Naive B cell (primary cell): ENCODE measurements at places on chromosomes 1 and 21.

- no peak for DNase-seq
Observed at GRCh38 chr1:235931171-235931738, 64.5 kb upstream of the LYST start.

DNA sequence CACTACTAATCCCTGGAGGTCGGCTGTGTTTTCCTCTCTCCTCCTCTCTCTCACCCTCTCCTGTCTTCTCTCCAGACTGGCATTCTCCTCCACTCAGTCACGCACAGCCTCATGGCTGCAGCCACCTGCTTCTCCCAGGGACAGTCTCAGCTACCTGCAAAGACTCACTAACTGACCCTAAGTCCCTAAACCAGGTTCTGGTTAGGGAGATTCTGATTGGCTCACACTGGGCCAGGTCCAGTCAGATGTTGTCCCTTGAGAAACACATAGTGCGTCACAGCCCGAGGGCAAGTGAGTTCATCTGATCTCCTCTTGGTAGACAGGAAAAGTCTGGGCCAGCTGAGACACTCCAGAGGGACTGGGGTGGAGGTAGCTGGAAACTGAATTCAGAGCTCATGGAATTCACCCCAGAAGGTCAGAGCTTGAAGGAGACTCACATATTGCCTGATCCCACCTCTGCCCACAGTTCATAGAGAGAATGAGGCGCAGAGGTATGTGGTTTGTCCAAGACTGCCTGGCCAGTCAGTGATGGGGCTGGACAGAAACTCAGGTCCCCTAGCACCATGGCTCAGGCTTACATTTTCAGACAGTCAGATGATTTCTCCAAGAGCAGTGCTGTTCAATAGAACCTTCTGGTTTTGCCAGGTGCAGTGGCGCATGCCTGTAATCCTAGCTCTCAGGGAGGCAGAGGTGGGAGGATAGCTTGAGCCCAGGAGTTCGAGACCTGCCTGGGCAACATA, 40.4 kb upstream of the RPL11 start:
- DNase-seq, result no peak

DNA sequence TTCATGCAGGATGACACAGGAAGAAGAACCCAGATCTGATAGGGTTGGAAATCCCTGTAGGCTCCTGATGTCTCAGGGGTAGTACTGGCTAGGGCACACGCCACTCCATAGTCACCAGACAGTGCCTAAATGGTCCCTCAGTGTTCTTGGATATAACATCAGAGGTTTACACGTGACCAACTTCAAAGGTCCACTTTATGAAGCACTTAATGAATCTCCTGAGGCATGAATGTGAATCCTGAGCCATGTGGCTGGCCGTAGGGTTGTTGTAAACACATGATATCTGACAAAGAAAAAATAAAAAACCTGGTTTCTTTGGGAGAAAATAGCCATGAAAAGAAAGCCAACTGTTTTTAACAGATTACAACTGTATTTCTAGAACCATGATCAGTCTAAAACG, 27.5 kb downstream of the SLC6A17 start:
- no peak for DNase-seq

DNA sequence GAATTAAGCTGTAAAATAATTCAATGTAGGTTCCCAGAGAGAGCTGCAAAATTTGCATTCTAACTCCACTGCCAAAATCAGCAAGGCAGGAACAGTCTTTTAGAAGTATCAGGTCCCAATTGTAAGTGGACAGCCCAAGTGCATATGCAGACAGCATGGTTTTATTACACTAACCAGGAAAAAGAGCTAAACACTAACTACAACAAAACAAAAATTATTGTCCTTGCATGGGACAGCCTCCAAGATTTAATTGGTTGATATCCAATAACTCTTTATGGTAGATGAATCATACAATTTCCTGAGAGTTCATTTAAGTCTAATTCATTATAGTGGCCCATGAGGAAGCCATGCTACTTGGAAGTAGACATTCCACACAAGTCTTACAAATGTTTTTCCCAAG, 154.3 kb upstream of the ZNF648 start:
- no peak for DNase-seq

- no peak for DNase-seq
Observed at GRCh38 chr1:34250342-34250741, 73.6 kb downstream of the C1orf94 start.

DNA sequence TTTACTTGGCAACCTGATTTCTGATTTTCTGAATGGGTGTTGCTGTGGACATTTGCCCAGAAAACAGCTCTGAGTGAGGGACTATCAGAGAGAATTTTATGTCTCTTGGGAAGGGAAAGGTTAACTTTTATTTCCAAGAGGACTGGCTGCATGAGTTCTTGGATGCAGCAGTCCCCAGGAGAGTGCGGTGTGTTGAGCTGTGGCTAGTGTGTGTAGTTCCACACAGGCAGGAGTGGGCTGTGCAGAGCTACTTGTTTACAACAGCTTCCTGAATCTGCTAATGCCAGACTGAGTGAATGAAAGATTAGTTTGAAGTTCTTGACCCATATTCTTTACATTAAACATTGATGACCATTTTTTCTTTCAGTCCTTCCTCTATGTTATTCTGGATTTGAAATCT, 41.0 kb upstream of the APOBEC4 start:
- no peak for DNase-seq

DNA sequence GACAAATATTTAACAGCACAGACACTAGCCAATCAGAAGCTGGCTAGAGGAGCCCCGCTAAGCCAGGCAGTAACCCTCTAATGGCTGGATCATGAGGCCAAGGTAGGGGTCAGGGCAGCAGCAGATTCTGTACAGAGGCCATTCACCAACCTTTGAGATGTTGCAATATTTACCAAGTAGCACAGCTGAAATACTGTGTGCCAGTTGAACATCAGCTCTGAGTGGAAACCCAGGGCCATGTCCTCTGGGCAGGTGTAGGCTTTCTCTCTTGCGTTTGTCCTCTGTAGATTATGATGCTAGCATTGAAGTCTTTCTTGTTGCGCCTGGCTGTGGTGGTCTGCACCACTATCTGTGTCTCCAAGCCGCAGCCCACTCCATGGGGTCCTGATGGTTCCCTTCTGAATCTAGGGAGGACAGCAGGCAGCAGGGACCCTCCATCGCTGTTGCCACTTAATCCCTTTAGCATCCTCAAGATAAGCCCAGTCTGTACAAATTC, 2.5 kb upstream of the COG2 start:
- DNase-seq, result no peak

GRCh38 chr1:201585093-201585483, 46.2 kb downstream of the NAV1 start:
- DNase-seq, result no peak

- DNase-seq, result no peak
Observed at GRCh38 chr1:224724566-224724965, 108.4 kb downstream of the CNIH3 start.

DNA sequence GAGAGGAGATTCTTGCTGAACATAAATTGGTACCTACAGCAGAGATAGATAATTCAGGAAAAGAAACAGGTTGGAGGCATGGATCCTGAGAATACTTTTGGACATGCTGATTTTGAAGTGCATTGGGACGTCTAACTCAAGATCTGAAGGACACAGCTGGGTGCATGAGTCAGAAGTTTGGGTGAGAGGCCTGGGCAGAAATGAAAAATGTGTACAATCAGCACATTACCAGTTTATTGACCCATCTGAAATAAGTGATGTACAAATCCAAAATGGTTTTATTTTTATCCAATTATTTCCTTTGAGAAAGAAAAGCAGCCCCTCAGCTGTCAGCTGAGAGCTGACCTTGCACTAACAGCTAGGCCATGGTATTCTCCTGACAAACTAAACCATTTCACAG, 975.2 kb upstream of the B3GALT2 start:
- no peak for DNase-seq

DNA sequence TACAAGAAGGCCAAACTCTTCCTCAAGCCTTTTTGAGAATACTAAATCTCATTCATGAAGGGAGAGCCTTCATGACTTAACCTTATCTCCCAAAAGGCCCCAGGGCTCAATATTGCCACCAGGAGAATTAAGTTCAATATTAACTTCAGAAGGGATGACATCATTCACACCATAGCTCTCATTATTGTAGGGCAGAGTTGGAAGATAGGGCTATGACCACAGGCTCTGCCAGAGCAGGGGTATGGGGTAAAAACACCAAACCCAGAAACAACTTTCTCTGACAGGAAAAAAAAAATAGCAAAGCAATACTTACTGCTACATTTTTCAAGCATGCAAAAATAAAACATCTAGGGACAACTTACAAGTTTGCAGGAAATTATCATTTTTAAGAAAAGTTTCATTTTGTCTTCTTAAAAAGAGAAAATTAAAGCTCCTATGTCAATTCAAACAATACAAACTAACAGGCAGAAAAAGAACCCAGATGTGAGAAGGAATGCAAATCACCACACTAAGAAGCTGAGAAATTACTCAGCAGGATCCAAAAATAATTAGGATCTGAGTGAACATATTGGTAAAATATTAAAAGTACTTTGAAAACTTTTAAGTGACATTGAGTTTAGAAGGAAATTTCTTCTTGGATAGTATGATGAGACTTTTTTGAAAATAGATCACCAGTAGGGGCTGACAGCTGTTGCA, 1156.5 kb downstream of the NCAM2 start:
- DNase-seq, result no peak

GRCh38 chr21:26565111-26565510, 8.0 kb downstream of the CYYR1 start:
- DNase-seq, result no peak

DNA sequence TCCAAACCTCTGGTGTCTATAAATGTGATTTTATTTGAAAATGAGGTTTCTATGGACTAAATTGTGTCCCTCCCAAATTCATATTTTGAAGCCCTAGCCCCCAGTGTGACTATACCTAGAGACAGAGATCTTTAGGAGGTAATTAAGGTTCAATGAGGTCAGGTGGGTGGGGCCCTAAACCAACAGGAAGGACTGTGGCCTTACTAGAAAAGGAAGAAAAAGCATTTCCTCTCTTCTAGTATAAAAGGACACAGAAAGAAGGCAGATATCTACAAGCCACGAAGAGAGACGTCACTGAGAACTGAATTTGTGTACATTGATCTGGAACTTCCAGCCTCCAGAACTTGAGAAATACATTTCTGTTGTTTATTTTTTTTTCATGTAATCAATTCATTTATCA, 123.1 kb upstream of the RUNX1 start:
- DNase-seq, result no peak

DNA sequence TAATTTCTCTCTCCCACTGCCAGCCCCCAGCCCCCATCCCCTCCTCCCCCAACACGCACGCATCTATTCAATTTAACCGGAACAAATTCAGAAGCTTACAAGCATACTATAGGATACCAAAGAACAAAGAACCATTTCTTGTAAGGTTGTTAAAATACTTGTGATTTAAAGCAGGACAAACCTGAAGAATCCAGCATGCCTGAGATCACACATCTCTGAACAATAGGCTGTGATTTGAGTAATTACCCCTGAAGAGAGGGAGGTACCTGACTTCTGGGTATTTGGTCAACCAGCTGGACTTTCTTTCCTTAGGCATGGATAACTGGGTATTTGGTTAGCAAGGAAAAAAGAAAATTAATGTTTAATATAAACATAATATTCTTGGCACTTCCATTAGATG, 105.1 kb downstream of the NMNAT2 start:
- no peak for DNase-seq

DNA sequence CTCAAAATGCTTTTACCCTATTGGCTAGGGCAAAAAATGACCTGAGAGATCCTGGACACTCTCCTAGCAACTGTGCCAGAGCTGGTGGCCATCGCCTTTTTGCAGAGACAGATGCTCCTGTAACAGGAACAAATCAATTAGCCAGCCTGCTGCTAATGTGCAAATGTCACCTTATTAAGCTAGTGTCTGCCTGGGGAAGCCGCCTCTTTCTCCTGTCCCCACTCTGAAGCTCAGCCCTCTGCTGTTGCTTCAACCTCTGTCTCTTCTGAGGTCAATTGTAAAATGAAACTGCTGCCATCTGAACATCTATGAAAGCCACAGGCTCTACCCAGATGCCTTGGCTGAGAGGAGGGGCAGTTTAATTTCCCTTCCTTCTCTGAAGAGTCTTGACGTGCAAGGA, 85.5 kb upstream of the CACNA1E start:
- no peak for DNase-seq

DNA sequence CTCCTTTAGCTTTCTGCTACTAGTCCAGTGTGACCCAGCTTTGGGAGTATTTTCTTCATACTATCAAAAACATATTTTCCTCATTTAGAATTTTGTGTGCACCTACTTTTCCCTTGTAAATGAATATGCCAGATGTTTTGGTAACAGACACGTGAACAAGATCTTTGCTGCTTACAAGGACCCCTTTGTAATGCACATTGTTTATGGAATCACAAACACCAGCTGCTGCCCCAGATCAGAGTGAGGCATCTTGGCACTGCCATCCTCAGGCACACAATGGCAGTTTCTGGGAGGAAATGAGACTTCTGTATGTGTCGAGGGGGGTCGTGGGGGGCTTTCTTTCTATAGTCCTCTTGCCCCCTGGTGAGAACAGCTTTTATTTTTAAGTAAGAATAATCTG, 115.7 kb downstream of the RGL1 start:
- no peak for DNase-seq
